ENCODE measurements at places on chromosomes 7 and 10. TPM values are rescaled to one million over a fixed set of nuclear protein-coding genes. Genes with fewer than 3 reads are reported as not detected.

GRCh38 chr10:69179089-69179742, 818 bp upstream of the SUPV3L1 start:
- DNase-seq, result no peak

TSPAN33 gene
- 39.3 TPM for total RNA-seq

DNA sequence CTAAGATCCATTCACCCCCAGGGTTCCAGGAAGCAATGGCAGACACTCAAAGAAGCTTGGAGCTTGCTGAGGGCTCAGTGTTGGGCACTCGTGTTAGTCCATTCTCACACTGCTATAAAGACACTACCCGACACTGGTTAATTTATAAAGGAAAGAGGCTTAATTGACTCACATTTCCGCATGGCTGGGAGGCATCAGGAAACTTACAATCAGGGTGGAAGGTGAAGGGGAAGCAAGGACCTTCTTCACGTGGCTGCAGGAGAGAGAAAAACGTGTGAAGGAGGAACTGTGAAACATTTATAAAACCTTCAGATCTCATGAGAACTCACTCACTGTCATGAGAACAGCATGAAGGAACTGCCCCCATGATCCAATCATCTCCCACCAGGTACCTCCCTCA, 44.7 kb upstream of the SMNDC1 start:
- DNase-seq, result no peak

DNA sequence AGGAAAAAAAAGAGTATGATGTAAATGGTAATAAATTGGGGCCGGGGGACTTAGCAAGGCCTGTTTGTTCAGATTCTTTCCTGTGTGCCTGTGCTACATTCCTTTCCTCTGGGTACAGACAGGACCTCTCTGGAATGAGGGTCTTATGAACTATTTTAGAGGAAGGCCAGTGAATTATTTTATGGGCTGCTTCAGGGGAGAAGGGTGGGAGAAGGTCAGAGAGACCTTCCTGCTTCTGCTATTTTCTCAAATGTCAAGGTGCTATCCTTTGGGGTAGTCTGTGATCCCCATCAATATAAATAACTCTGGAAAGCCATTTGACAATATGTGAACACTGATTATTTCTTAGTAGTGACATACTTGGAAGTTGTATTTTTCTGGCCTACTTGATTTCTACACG, 426.5 kb downstream of the SH2D4B start:
- no peak for DNase-seq

DNA sequence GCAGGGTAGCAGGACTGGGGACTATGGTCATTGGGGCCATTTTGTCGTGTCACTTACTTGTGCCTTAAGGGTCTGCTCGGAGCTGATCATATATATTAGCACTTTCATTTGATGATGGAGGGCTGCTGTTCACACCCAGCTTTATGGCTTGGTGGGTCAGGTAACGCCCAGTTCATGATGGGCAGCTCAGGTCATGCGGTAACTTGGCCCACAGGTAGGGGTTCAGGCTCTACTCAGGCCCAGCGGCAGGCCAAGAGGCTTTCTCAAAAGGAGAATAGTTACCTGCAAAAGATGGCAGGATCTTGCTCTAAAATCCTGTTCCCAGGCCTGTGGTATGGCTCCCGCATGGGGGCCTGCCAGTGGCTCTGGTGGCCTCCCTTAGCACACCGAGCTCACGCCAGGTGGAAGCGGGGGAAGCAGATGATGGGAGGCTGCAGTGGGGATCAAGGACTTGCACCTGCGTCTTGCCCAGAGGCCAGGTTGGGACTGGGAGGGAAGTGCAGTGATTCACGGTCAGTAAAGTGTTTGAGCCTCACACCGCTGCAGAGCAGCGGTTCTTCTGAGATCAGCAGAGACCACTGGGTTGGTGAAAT, 109.5 kb downstream of the ADCY1 start:
- no peak for DNase-seq

METTL27 gene
- total RNA-seq, result 1.8 TPM

DNA sequence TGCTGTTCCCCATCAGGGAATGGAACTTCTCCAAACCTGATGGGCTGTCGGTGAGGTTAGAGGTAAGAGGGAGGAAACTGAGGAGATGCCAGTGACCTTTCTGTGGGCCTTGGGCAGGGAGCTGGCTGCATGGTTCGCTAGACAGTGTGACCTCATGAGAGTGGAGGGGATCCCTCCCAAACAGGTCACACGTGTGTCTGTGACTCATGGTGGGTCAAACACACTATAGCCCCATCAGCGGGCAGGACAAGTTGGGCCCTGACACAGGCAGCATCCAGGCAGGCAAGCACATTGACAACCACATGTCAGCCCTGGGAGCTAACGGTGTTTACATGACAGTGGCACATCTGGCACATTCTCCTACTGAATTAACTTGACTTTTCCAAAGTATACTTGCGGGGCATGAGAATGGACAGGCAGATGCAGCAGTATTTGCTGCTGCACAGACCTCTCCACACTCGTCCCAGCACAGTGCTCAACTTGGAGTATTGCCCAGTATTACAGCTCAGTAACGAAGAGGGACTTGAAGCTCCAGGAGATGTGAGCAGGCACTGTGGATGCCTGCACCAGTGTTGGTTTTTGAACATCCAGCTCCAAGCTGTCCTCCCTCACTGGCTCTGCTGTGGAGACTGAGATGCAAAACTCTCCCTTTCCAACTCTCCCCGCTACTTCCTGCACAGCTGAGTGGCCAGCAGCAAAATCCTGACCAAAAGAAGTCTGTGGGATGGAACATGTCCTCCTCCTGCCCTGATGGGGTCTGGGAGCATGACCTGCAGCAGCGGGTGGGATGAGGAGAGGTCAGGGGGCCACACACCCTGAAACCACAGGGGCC, 199.6 kb downstream of the WDR37 start:
- no peak for DNase-seq

- DNase-seq, result no peak
Measured at GRCh38 chr10:52128056-52128683, 185.9 kb upstream of the DKK1 start.

- DNase-seq, result no peak
Measured at GRCh38 chr7:100895956-100896731, 456 bp upstream of the ACHE start.

DNA sequence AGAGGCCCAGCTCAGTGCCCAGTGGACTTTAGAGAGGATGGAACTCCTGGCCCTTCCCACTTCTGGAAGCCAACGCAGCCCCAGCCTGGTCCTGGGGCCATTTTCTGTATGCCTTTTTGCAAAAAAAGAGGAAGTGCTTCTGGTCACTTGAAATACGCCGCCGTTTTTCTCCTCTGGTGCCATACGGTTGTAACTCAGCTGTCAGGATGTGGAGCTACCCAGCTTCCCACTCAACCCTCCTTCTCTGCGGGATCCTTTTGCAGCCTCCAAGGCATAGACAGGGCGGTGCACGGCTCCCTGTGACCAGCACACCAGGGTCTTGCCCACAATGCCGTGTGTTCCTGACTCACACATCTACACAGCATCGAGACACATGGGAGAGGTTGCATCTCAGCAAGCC, 369.6 kb downstream of the TCERG1L start:
- no peak for DNase-seq

Measured in SK-MEL-5 (cell line).